ENCODE measurements at places on chromosomes 5 and 9.

DNA sequence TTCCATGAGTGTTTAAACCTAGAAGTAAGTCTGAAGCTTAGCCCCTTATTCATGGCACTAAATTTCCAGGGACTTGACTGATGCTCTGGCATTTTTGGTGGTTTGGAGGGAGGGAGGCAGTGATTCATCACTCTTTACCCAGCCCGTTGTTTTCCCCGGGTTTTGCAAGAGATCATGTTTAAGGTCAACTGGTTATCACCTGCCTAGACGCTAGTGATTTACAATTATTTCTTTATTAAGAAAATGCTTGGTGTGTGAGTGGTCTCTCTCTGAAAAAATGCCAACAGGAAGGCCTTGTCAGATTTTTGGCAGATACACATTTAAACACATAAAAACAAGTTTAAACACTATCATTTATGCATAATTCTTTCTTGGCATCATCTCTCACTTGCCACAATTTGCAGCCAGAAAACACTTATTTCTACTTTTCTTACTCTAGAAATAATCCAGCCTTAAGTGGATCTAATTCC lies 737.9 kb upstream of the ZNF608 start:
- no peak for DNase-seq

DNA sequence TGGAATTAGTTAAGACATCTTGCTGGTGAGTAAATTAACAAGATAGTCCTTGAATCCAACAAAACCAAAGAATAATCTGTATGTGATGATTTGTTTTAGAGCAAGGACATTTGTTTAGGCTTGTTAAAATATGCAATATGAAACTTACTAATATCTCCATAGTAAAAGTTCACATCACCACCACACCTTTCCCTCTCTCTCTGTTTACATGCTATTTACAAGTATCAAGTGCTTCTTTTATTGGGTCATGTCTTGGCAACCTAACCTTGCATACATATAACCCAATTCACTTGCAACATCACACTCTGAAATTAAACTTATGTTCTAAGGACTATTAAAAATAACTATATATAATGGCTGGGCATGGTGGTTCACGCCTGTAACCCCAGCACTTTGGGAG lies 161.3 kb downstream of the CCDC192 start:
- no peak for DNase-seq

DNA sequence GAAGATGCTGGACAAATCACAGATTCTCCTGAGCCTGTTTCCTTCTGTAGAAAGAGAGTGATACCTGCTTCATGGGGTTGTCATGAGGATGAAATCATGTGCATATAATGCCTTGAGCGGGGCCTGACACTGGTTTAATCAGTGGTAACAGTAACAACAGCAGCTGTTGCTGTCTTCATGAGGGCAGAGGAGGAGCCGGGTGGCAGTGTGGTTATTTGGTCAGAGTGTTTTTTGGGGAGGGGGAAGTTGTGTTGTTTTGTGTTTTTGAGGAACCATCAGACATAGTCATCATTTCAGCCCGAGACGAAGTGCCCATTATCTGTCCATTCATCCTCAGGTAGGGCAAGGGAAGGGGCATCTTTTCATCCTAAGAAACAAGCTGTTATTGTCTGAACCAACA lies 44.0 kb downstream of the NEURL1B start:
- DNase-seq, result no peak

GRCh38 chr9:133558191-133559126 lies 24.0 kb downstream of the ADAMTSL2 start:
- peak; percentile 69 for DNase-seq

- DNase-seq, result no peak
These were observed 18.0 kb downstream of the UHRF2 start for GRCh38 chr9:6431038-6431437.

DNA sequence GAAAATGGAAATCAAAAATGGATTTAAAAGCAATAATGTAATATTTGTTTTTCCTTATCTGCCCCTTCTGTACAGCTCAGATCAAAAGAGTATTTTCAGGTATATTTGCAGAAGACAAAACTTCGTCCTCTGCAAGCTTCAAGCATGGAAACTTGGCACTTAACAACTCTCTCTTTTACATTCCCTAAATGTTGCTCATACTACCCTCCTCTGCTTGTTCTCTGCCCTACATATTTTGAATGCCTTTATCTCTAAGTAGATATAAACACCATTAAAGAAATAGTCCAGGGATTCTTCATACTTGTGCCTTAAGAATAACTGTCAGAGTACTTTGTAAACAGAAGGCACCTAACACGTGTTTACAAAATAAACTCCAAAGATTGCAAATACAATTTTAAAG lies 19.2 kb upstream of the SMC2 start:
- no peak for DNase-seq

DNA sequence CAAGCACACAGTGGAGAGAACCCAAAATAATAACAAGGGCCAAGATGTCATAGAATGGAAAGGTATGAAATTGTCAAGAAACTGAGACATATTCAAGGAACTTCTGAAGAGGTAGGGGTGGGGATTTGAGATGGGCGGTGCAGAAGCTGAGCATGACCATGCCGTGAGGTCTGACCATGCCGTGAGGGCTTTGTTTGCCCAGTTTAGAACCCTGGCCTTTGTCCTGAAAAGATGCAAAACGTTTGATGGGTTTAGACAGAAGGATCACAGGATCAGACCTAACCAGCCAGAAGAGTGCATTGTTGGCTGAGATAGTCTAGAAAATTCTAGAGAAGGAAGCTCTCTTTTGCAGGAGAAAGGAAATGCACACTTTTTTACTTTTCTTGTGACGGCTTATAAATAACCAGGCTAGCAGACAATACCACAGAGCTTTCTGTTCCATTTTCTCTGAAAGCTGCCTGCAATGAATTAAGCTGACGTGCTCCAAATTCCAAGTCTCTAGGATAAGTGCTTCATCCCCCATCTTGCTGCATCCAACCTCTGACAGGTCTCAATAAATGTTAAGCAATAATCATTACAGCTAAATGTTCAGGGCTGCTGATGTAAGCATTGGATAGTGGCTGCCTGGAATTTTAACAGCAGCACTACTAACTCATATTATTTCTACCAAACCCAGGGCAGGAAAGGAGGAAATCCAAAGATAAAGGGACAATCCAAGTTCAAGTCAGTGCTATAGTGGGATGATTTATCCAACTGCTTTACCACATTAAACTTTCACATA lies 110.9 kb upstream of the IL6ST start:
- DNase-seq, result no peak

DNA sequence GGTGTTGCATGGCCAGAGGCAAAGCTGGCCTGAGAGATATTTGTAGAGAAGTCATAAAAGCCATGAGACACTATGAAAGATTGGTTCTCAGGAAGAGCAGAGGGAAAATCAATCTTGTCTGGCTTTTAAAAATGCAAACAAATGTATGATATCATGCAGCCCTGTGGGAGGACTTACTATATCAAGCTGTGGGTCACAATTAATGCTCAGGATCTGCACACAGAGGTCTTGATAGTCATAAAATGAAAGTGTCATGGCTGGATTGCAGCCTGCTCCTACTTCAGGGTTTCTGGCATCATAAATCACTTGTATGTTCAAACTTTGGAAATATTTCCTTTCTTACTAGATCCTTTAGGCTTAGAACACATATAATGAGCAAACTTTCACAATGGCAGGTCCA lies 151.5 kb downstream of the SEMA6A start:
- DNase-seq, result no peak

DNA sequence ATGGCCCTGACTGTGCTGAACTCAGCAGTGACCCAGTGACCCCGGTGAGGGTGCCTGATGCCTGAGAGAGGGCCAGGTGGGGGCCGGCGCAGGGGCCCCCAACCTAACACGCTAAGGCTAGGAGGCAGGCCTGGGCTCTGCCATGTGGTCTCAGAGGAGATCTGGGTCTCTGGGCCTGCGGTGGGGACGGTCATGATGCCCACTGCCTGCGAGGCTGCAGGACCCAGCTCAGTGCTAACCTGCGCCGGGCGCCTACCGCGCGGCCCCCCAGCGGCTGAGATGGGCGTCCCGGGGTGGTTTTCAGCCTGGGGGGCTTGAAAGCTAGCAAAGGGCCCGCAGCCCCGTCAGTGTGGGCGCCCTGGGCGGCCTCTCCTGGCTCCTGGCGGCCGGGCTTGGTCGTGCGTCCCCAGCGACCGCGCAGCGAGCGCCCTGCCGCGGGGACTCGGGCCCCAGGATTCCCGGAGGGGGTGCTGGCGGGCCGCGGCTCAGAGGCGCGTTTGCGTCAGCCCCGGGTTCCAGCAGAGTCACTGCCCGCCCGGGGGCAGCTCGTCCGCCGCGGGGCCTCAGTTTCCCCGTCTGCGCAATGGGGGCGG lies 2.5 kb downstream of the EGFL7 start:
- DNase-seq, result no peak

GRCh38 chr5:39689919-39690318 lies 265.1 kb upstream of the DAB2 start:
- DNase-seq, result no peak

- no peak for DNase-seq
These were observed 45.4 kb downstream of the PTTG1 start for GRCh38 chr5:160466889-160467554.

GRCh38 chr5:159442206-159442850 lies 112.0 kb upstream of the IL12B start:
- DNase-seq, result peak; percentile 36

GRCh38 chr9:110751971-110752370 lies 83.4 kb downstream of the MUSK start:
- DNase-seq, result no peak
